ENCODE measurements at places on chromosomes 16 and 17.

DNA sequence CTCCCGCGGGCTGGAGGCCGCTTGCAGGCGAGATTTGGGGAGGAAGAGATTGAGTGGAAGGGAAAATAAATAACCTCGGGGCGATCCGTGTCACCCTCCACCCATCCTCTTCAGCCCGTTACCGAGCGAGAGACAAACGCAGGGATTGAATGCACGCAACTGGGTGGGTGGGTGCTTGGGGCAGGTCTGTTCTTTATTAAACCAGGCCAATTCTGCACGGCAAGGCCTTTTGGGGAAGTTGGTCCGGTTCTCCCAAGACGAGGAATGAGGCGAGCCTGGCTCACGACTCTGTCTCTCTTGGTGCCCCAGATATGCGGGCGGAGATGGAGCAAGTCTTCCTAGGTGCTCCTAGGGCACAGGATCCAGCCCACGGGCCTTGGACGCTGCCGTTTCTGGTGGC, 396 bp upstream of the HOXB7 start:
- no peak for DNase-seq

DNA sequence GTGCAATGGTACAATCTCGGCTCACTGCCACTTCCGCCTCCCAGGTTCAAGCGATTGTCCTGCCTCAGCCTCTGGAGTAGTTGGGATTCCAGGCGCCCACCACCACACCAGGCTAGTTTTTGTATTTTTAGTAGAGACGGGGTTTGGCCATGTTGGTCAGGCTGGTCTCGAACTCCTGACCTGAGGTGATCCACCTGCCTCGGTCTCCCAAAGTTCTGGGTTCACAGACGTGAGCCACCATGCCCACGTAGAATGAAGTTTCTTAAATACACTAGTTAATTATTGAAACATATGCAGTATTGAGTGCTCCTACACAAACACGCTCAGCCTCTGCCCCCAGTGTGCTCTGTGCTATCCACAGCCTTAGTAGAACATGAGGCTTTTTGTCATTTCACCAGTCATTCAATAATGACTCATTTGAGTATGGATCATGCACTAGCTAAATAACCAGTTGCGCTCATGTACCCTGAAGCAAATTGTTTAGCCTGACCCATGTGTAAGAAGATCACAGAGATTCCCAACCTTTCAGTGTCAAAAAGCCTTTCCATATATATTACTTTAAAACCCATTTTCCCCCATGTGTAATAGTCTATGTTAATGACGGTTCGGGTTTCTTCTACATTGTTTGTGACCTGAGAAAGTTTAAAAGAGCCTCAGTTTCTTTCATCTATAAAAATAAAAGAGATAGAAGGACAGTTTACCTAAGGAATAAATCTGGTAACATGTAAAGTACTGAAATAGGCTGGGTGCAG, 49.7 kb downstream of the TUBD1 start:
- DNase-seq = no peak

DNA sequence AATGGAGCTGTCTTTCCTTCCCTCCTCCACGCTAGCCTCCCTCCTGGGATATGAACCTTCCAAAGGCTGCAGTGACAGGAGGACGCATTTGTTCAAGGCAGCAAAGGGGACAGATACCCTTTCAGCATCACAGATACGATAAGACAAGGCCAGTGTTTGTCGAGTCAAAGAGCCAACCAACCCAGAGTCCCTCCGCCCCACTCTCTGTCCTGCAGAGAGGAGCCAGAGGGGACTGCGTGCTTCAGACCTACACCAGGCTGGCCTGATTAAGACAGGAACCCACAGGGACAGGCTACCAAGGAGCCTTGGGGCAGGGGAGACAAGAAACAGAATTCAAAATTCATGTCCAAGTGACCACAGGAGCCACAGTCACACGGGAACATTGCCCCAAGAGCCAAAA, 72.6 kb upstream of the CDH5 start:
- no peak for DNase-seq

- DNase-seq = no peak
These were observed 18.3 kb downstream of the ZSWIM7 start for GRCh38 chr17:15981208-15981607.

DNA sequence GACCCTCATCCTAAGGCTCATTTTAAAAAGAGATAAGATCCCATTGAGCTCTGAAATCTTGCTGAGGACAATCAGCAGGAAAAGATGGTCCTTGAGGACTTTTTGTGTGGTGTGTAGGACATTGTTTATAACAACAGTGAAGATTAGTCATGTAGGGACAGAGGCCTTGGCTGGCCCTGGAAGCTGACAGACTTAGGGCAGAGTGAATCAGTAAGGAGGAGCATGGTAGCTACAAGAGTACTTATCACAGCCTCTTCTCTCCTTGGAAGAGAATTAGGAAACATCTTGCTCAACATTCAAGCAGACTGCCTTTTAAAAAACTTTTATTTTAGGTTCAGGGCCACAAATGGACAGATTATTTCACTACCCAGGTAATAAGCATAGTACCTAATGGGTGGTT, 665.9 kb upstream of the SALL1 start:
- DNase-seq = no peak

- no peak for DNase-seq
These were observed 157.4 kb downstream of the PRKCA start for GRCh38 chr17:66459811-66460270.

GRCh38 chr17:14621826-14622614, 321.1 kb downstream of the HS3ST3B1 start:
- DNase-seq = no peak

DNA sequence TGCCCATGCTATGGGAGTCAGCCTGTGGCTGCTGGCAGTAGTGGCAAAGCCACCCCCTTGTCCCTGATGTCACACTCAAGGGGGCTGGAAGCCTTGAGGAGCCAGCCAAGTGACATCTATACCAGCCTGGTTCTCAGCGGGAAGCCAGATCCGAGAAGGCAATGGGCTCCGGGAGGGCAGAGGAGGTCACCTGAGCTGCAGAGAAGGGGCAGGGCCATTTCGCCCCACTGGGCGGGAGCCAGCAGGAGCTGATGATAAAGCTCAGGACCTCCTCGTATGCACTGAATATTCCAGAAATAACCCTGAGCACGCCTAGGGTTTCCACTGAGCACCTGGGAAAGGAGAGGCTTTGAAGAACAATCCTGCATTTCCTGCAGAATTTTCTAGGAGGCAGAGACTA, 19.0 kb downstream of the MRPS23 start:
- no peak for DNase-seq

DNA sequence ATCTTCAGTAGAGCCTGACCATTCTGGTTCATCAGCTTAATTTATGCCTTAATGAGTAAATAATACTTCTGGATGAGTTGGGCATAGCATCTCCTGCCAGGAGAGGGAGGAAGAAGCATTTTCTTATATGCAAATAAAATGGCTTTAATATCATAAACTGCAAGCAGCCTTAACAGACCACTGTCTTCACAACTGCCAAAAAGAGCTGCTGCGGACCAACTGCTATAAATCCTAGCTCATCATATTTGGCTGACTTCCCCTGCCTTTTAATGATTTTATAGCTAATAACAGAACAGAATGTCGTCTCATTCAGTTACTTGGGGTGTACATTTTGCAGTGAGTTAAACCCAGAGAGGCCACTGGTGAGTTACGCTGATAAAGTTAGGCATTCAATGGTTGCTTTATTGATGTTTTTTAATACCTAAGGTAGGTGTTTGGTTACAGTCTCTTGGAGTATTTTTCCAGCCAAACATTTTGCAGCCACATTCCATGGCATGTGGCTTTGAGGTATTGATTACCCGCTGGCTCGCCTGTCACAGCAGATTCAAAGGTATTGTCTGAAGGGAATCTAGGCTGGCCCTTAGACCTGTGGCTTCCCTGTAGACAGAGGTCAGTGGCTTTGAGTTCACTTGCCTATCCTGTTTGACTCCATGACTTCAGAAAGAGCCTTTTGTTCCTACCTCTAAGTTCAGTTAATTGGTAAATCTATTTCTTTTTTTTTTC, 16.4 kb downstream of the FAM20A start:
- DNase-seq = no peak

GRCh38 chr16:27892879-27893278, 170.6 kb downstream of the GSG1L start:
- peak; percentile 43 for DNase-seq

Data from iPS-NIHi11 (cell line).